ENCODE measurements at places on chromosomes 4 and X. TPM values are rescaled to one million over a fixed set of nuclear protein-coding genes. Genes with fewer than 3 reads are reported as not detected.

SERPINA7 gene
- total RNA-seq = not detected

- H3K4me3 ChIP-seq = no peak overlapping the region
- H3K36me3 ChIP-seq = no peaks in the 10 kb centered on the region
- H3K4me1 ChIP-seq = peaks cover 6% of the 10 kb centered on the region
- no peaks in the 10 kb centered on the region for H3K27me3 ChIP-seq
- no peak overlapping the region for H3K27ac ChIP-seq
- no peak for DNase-seq
These were observed 54.1 kb upstream of the CDKN2AIP start for GRCh38 chr4:183390374-183390773.

DNA sequence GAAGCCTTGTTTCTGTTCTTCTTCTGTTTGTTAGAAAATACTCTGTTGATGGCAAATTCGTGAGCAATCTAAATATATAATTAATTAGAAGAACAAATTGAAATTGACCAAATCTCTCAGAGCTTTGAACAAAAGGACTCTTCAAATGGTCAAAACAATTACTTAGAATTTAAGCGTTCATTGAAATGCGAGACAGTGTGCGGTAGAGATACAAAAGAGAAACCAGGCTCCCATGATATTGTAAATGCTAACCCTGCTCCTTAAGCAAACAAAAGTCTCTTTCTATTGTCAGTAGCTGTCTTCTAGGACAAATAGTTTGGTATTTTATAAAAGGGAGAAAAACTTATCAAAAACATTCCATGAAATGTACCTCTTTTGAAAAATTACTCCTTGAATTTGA lies 453.4 kb upstream of the MAGEB2 start:
- H3K27me3 ChIP-seq = no peaks in the 10 kb centered on the region
- no peak for DNase-seq
- no peaks in the 10 kb centered on the region for H3K4me1 ChIP-seq
- no peak overlapping the region for H3K27ac ChIP-seq
- no peaks in the 10 kb centered on the region for H3K36me3 ChIP-seq

- H3K4me3 ChIP-seq = no peak overlapping the region
- no peaks in the 10 kb centered on the region for H3K4me1 ChIP-seq
- H3K27me3 ChIP-seq = no peaks in the 10 kb centered on the region
These were observed 143.7 kb upstream of the SMIM10 start for GRCh38 chrX:134847133-134847532.

- no peaks in the 10 kb centered on the region for H3K4me1 ChIP-seq
- no peaks in the 10 kb centered on the region for H3K27me3 ChIP-seq
- H3K36me3 ChIP-seq = no peaks in the 10 kb centered on the region
- no peak overlapping the region for H3K4me3 ChIP-seq
These were observed 161.2 kb upstream of the WDFY3 start for GRCh38 chr4:85127653-85128052.

GRCh38 chrX:106959901-106960300 lies 39.7 kb downstream of the CLDN2 start:
- H3K4me1 ChIP-seq = no peaks in the 10 kb centered on the region
- no peak overlapping the region for H3K27ac ChIP-seq
- no peak for DNase-seq
- H3K27me3 ChIP-seq = no peaks in the 10 kb centered on the region
- no peaks in the 10 kb centered on the region for H3K36me3 ChIP-seq

- H3K4me3 ChIP-seq = peak overlapping the region; percentile 95
- peaks cover 15% of the 10 kb centered on the region for H3K36me3 ChIP-seq
- no peaks in the 10 kb centered on the region for H3K27me3 ChIP-seq
- peaks cover 50% of the 10 kb centered on the region for H3K4me1 ChIP-seq
- H3K27ac ChIP-seq = peak overlapping the region; percentile 98
These were observed 766 bp upstream of the DNAJB14 start for GRCh38 chr4:99947190-99947578.

COL25A1 gene
- total RNA-seq = 1.3 TPM

NHSL2 gene
- total RNA-seq = 8.9 TPM

NEIL3 gene
- total RNA-seq = 1.6 TPM

DNA sequence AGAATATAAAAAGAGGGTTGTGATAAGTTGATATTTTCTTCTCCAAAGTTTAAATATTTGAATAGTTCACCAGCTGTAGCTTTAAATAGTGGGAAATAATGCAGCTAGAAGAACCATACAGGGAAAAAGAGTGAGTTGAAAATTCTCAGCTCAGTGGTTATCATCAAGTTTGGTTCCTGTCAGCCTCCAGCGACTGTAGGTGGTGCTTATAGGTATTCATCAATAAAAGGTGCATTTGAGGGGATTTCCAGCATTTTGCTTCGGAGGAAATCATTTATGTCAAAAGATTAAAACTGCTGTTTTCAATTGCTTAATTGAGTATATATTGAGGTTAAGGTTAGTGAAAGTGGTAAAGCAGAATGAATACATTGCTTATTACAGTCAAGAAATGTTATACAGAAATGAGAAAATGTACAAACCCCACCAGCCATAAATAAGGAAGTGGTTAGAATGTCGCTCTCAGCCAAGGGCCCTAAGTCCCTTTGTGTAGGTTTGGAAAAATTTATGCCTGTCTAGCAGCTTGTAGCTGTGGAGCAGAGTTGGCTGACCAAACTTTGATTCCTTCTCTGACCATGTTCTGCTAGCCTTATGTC lies 532.9 kb upstream of the FTHL17 start:
- H3K4me1 ChIP-seq = no peaks in the 10 kb centered on the region
- no peak overlapping the region for H3K27ac ChIP-seq

PRIMPOL gene
- 19.4 TPM for total RNA-seq

- H3K36me3 ChIP-seq = no peaks in the 10 kb centered on the region
- no peak for DNase-seq
- no peak overlapping the region for H3K4me3 ChIP-seq
- no peak overlapping the region for H3K27ac ChIP-seq
- no peaks in the 10 kb centered on the region for H3K4me1 ChIP-seq
These were observed 51.1 kb upstream of the SYTL5 start for GRCh38 chrX:37955273-37955672.

NXF2B gene
- total RNA-seq = not detected

- H3K27ac ChIP-seq = no peak overlapping the region
- H3K36me3 ChIP-seq = no peaks in the 10 kb centered on the region
- H3K4me3 ChIP-seq = no peak overlapping the region
- H3K27me3 ChIP-seq = no peaks in the 10 kb centered on the region
These were observed 18.7 kb downstream of the NDNF start for GRCh38 chr4:121053601-121054143.

GRCh38 chr4:114874321-114874720 lies 239.1 kb downstream of the NDST4 start:
- no peak overlapping the region for H3K4me3 ChIP-seq
- no peaks in the 10 kb centered on the region for H3K27me3 ChIP-seq
- H3K36me3 ChIP-seq = no peaks in the 10 kb centered on the region
- DNase-seq = no peak
- no peak overlapping the region for H3K27ac ChIP-seq

DNA sequence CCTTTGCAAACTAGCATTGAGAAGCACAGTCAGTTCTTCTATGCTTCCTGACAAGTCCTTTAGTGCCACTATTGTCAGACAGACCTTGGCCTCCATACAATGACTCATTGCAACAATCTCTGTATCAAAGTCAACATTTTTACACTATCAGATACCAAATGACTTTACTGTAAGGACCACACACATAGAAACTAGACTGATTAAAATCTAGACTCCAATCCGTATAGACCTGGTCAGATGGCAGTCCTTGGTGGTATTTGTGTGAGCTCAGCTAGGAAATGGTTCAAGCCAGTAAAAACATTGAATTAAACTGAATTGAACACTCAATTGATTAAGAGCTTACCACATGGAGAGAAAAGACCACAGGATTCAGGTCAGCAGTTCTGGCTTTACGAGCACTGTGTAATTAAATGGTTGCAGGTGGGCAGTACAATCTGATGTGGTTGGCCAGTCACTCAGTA lies 549.8 kb upstream of the LCORL start:
- DNase-seq = no peak
- no peaks in the 10 kb centered on the region for H3K4me1 ChIP-seq
- no peaks in the 10 kb centered on the region for H3K36me3 ChIP-seq
- no peaks in the 10 kb centered on the region for H3K27me3 ChIP-seq
- H3K27ac ChIP-seq = no peak overlapping the region
- H3K4me3 ChIP-seq = no peak overlapping the region

BTK gene
- total RNA-seq = 103 TPM

GYPB gene
- 40.0 TPM for total RNA-seq

GRCh38 chrX:23749129-23749528 lies 6.1 kb upstream of the ACOT9 start:
- no peaks in the 10 kb centered on the region for H3K36me3 ChIP-seq
- H3K4me1 ChIP-seq = no peaks in the 10 kb centered on the region
- DNase-seq = no peak
- H3K27ac ChIP-seq = no peak overlapping the region
- H3K4me3 ChIP-seq = no peak overlapping the region

GRCh38 chr4:166230841-166231240 lies 357.8 kb downstream of the TLL1 start:
- no peak overlapping the region for H3K4me3 ChIP-seq
- H3K27ac ChIP-seq = no peak overlapping the region
- H3K4me1 ChIP-seq = no peaks in the 10 kb centered on the region
- no peaks in the 10 kb centered on the region for H3K36me3 ChIP-seq

ARX gene
- total RNA-seq = not detected

DNA sequence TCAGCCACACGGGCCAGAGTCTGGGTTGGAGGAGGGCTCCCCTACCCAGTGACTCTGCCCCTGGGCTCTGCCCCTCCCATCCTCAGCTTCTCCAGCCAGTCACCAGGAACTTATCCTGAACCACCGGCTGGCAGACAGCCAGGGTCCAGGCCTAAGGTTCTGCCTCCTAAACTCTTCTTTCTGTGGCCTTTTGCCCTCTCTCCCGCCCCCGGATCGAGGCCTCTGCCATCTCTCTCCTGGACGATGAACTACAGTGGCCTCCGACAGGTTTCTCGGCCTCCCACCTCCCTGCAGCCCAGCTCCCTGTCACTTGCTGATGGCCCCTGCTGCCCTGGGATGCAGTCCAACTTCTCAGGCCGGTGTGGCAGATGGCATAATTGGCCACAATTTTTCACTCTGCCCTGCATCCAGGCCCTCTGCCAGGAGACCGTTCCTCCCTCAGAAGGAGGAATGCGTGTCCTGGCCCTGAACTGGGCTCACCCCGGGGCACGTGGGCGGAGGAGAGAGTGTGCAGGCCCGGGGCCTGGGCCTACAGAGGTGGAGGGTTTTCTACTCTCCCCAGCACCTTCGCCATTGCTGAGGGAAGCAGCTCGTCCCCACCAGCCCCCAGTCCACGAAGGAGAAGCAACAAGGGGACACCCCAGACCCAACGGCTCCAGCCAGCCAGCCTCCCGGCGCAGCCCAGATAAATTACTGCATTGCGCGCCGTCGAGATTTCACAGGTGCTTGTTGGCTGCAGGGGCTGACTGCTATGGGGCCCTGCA lies 81.9 kb upstream of the LRPAP1 start:
- no peaks in the 10 kb centered on the region for H3K4me1 ChIP-seq
- no peak overlapping the region for H3K27ac ChIP-seq
- no peak overlapping the region for H3K4me3 ChIP-seq
- no peaks in the 10 kb centered on the region for H3K36me3 ChIP-seq
- no peaks in the 10 kb centered on the region for H3K27me3 ChIP-seq

- no peaks in the 10 kb centered on the region for H3K4me1 ChIP-seq
- no peak overlapping the region for H3K4me3 ChIP-seq
These were observed 15.9 kb upstream of the INTU start for GRCh38 chr4:127616898-127617297.

CHRNA9 gene
- not detected for total RNA-seq

MAGEB2 gene
- total RNA-seq = not detected

- peak overlapping the region; percentile 90 for H3K27ac ChIP-seq
- H3K27me3 ChIP-seq = no peaks in the 10 kb centered on the region
- peak; percentile 79 for DNase-seq
- no peaks in the 10 kb centered on the region for H3K36me3 ChIP-seq
- peaks cover 94% of the 10 kb centered on the region for H3K4me1 ChIP-seq
- H3K4me3 ChIP-seq = no peak overlapping the region
These were observed 6.8 kb downstream of the SEPTIN6 start for GRCh38 chrX:119686087-119686691.

DNA sequence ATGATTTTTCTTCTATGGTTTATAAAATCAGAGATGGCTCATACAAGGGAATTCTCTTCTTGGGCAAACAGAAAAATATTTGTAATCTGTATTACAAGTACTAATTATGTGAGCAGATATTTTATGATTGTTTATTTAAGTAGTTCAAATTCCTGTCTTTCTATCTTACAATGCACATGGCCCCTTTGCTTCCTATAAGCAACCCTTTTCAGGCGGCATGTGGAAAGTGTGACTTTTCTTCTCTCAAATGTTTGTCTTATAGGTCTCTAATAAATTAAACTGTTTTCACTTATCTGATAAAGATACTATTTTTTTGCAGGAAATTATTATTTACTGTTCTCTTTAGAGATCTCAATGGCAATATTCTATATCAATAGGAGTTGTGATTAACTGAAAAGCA lies 259.3 kb upstream of the MAGEB18 start:
- H3K27ac ChIP-seq = no peak overlapping the region
- H3K27me3 ChIP-seq = no peaks in the 10 kb centered on the region
- no peak for DNase-seq
- no peak overlapping the region for H3K4me3 ChIP-seq

All from spleen (tissue), 13 donors.